Ammon's horn (tissue), 1 donor: ENCODE measurements at places on chromosomes 3 and 15.
A peak's percentile ranks its signal among the peaks of the same experiment; 100 is the strongest.

- DNase-seq = no peak
These were observed 11.5 kb downstream of the NUDT16 start for GRCh38 chr3:131393051-131393450.

DNA sequence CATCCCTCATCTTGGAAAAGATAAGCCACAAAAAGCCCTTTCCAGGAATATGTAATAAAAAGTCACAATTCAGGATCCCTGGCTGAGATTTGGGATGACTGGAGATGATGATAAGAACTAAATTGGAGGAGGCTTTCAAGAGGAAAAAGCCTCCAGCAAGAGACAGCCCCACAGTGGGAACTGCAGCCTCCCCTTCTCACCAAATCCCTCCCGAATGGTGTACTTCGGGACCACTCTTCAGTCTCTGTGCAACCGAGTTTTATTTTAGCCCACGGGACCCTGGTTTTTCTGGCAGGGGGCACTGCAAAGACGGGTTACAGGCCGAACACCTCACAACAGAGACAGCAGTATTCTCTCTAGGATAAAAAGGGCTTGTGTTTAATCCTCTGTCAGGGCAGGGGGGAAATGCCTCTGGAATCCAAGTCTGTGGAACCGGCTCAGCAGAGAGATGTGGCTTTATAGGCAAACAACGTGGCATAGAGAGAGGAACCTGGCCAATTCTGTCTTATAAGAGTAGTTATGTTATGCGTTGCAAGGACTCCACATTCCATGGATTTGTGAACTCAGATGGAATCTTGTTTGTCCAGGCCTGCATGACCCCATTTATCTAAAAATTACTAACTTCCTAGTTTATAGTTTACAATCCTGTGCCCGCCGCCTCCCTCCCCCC, 1.2 kb upstream of the LMCD1 start:
- DNase-seq = peak; percentile 73

DNA sequence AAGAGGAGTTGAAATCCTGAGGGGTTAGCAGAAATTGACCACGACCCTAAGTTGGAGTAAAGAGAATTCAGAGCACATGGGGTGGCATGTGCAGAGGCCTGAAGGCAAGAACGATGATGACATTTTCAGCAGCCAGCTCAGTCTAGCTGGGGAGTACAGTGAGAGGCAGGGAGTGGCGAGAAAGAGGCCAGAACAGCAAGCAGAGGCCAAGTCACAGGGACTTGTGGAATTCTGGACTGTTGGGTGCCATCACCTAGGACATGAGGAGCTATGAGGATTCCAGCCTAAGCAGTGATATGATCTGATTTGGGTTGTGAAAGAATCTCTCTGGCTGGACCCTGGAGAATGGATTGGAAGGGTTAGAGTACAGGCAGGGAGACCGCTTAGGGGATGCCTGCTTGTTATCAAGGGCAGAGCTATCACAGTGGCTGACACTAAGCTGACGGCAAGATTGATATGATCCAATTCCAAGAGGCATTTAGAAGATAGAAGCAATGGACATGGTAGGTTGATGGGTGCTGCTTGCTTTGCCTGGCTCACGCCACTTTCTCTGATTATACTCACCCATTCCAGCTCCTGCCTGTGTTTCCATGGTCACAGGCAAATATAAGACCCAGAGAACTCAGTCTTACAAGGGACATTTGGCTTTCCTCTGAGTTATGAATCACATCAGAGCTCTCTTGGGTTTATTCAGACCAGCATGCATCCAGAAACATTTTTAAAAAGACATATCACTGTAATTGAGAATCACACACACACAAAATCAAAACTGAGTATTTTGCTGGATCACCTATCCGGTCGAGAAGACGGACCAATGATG, 66.4 kb downstream of the LRTM1 start:
- no peak for DNase-seq

DNA sequence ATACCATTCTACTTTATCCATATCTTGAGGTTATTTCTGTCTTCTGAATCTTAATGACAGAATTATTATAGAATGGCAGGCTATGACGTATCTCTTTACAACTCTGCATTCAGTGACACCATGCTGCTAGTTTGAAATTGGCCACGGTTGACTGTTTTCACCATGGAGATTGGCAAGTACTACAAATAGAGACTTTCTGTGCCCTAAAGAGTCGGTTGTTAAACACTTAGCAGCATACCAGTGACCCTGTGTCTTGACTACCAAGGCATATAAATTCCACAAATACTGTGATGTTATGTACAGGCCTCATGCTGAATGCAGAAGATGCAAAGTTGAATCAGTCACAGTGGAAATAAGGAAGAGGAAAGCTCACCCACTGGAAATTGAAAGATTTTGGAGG, 67.0 kb upstream of the CADPS start:
- DNase-seq = no peak

DNA sequence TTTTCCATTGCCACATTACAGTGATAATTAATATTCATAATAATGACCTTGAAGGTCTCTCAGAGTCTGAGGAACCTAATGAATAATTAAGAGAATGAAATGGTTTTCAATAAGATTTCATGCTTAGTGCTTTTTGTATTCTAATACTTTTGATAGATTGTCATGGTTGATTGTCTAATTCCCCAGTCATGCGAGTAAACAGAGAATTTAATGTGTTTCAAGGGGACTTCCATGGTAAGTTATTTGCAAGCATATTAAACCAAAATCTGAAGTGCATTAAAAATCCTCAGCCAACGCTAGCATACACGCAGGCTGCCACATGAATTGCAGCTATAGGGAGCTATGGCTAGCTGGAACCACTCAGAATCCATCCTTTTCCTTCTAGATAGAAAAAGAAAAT, 18.9 kb upstream of the ANO10 start:
- DNase-seq = no peak

- peak; percentile 54 for DNase-seq
These were observed 142.2 kb downstream of the FOXP1 start for GRCh38 chr3:71441217-71441924.

DNA sequence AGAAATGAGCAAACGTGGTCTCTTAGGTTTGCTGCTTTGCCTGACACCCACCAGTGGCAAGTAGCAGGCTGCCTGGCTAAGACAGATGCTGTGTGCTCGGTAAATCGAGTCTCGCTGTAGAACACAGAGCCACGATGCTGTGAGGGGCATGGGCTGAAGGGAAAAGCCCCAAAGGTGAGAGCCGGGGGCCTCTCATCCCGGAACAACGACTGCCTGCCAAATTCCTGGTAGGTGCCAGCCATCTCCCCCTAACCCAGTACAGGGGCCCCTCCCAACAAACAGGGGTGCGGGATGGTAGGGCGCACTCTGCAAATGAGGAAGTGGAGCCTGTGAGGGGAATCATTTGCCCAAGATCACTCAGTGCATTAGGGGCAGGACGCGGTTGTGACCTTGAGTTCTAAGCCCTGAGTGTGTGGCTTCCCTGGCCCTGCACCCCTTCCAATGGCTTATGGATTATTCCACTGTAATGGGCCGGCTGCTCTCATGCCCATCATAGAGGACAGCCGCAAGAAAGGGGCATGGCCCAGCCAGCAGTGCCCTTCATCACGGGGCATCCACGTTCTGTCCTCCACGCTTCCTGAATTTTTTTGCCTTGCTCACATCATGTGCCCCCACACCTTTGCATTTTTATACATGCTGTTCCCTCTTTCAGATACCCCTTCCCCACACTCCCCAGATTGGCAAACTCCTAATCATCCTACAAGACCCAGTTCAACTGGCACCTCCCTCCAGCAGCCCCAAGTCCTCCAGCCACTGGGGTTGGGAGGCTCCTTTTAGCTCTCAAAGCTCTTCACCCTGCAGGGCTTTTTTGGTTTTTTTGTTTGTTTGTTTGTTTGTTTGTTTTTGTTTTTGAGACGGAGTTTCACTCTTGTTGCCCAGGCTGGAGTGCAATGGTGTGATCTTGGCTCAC, 125.4 kb downstream of the NUP210 start:
- DNase-seq = no peak

DNA sequence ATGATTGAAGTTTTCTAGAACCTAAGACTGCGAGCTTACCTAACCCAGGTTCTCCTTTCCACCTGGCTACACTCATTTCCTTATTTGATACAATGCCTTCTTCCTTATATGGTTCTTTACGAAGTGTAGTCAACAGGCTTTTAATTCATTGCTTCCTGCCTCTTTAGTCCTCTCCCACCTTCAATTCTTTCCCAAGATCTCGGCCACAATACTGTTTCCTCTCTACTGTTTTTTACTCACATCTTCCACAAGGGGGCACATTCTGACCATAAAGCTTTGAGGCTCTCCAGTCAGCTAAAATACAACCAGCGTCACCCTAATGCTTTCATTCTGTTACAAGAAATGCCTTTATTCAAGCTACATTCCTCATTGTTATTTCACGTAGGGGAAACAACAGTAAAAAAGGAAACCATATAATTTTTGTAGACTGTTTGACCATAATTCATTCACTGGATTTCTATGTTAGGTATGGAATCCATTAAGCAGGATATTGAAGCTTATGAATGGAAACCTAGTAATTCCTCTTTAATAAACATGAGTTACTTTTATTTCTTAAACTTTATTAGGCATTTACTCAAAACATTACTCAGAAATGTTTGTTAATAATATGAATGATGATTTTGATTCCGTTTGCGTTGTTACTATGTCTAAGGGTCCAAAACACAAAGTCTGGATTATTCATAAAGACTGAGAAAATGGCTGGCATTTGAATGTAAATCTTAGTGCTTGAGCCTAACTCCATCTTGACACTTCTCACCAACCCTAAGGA, 29.5 kb upstream of the VEPH1 start:
- peak; percentile 81 for DNase-seq

DNA sequence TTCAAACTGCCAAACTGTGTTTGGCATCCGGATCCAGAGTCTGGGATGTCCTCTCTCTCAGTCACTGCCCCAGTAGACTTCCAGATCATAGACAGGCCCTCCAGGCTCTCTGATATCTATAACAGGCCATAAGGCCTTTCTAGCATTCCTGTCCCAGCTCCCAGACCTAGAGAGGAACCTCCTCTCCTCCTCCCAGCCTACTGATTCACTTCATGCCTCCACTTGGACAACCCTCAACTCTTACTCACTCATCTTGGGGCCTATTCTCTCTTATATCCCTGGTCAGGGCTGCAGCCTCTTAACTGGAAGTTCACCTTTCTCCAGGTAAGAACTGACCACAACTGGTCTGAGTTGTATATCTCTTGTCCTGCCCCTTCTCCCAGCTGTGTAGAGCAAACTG, 253.7 kb upstream of the TRIM42 start:
- DNase-seq = no peak

DNA sequence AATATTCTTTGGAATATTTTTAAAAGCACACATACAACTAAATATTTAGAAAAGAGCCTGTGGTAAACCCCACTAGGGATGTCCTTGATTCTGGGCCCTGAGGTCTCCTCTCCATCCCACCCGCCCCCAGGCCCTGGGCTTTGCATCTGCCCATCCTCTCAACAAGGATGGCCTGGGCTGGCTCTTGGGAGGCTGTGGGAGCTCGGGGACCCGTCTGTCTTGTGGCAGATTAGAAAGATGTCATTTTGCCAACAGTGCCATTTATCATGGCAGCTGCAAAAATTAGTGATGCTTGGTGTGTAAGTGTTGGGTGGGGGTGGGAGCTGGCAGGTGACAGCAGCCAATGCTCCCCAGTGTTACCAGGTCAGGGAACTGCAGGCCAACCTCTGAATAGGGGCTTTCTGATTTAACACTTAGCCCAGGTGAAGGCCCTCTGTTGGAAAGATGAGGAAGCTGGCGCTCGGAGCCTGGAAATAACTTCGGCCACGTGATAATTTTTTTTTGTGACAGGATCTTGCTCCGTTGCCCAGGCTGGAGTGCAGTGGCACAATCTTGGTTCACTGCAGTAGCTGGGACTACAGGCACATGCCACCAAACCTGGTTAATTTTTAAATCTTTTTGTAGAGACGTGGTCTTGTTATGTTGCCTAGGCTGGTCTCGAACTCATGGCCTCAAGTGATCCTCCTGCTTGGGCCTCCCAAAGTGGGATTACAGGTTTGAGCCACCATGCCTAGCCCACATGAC, 16.9 kb upstream of the CSPG4 start:
- no peak for DNase-seq
